NCI-H460 (cell line): ENCODE measurements at places on chromosomes 2 and 18. TPM values are rescaled to one million over a fixed set of nuclear protein-coding genes. Genes with fewer than 3 reads are reported as not detected.
A peak's percentile ranks its signal among the peaks of the same experiment; 100 is the strongest.

DNA sequence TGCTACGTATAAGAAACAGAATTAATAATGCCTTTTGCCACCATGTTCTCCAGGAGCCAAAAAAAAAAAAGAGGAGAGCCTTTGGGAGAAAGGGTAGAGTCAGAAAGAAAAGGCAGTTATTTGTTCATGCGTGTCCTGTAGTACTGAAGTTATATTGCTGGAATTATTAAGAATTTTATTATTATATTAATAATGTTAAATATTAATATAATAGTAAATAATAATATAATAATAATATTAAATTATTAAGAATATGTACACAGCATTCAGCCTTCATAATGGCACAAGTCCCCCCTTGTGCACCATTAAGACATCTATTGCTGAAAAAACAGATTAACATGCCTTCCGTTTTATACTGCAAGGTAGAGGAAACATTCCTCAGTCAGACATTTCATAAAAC is 8.1 kb downstream of the REG1A start:
- DNase-seq = no peak

- DNase-seq = no peak
These were observed 84.1 kb downstream of the INO80D start for GRCh38 chr2:206001912-206002311.

GRCh38 chr2:32838418-32838817 is 108.3 kb upstream of the LTBP1 start:
- DNase-seq = no peak

DNA sequence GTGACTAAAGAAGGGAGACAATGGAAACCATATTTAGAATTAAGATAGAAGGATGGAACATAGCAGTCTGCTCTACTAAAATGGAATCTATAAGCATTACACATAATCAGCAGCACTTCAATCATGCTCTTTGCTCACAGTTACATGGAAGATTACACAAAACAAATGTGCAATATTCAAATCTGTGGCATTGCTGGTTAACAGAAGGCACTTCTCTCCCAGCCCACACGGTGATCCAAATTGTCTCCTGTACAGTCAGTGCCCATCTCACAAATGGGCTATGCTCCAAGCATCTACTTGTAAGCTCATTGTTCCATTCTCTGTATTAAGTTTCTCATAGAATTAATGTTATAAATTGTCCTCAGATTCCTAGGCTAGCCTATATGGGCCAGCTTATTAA is 716.6 kb downstream of the NRXN1 start:
- DNase-seq = no peak

DNA sequence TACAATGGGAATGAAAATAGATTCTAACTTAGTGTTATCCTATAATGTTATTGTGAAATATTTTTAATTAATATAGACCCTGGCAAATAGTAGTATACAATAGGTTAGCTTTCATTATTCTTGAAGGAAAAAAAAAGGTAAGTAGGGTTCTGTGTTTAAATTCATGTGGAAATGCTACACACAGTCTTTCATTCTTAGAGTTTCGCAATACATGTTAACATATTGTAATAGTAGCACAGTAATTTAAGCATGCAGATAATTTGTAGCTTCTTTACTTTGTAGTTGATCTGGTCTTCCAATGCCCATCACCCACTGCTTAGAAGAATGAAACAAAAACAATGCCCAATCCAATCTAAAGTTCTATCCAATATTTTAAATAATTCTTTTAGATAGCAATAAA is 54.8 kb upstream of the MSTN start:
- DNase-seq = no peak

GRCh38 chr2:143468341-143468888 is 339.2 kb downstream of the ARHGAP15 start:
- DNase-seq = no peak

DNA sequence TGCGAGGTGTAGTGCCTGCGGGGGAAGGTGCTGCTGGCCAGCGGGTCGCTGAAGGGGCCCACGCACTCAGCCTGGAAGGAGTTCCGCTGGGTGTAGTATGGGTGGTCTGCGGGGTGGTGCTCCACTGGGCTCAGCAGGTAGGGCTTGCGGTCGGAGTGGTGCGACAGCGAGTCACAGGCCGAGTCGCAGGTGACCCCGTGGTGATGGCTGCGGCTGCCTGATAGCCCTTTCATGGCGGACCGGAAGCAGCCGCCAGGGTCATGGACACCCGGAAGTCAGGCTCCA is 429.8 kb downstream of the TGIF1 start:
- DNase-seq = no peak

DNA sequence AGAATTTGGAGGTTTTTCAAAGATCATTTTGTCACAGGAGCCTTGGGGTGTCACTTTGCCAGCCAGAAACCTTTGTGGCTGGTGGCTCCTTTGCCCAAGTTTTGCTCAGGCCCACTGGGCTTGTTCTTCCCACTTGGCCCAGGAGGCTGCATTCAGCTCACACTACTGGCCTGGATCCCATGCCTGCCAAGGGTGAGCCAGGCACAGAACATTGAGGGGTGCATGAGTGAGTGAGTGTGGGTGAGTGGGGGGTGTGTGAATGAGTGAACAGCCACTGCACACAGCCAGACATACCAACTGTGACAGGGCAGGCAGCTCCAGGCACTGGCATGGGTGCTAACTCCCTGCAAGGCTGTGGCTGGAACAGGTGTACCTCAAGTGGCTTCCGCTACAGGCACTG is 39.6 kb downstream of the FAM171B start:
- no peak for DNase-seq

DNA sequence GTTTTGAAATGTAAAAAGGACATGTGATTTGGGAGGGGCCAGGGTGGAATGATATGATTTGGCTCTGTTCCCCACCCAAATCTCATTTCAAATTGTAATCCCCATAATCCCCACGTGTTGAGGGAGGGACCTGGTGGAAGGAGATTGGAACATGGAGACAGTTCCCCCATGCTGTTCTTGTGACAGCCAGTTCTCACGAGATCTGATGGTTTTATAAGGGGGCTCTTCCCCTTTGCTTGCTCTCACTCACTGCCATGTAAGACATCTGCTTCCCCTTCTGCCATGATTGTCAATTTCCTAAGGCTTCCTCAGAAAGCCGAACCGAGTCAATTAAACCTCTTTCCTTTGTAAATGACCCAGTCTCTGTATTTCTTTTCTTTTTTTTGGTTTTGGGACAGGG is 39.2 kb downstream of the FECH start:
- no peak for DNase-seq

DNA sequence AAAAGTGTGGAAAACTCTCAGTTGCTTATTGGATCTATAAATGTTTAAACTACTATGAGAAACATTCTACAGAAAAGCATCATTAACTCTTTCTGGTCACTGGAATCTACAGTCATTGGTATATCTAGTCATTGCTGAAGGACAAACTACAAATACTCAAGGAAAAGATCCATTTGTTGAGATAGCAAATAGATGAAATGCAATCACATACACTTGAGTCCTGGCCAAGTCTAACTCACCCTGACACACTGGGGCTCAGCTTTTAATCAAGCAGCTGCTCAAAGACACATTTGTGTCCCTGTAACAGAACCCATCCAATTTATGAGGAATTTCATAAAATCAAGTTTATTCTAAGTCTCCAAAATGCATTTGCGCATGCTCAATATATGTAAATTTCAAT is 68.7 kb downstream of the CDH2 start:
- no peak for DNase-seq

GRCh38 chr2:183037553-183038340 is 510 bp downstream of the NCKAP1 start:
- peak; percentile 14 for DNase-seq

DNA sequence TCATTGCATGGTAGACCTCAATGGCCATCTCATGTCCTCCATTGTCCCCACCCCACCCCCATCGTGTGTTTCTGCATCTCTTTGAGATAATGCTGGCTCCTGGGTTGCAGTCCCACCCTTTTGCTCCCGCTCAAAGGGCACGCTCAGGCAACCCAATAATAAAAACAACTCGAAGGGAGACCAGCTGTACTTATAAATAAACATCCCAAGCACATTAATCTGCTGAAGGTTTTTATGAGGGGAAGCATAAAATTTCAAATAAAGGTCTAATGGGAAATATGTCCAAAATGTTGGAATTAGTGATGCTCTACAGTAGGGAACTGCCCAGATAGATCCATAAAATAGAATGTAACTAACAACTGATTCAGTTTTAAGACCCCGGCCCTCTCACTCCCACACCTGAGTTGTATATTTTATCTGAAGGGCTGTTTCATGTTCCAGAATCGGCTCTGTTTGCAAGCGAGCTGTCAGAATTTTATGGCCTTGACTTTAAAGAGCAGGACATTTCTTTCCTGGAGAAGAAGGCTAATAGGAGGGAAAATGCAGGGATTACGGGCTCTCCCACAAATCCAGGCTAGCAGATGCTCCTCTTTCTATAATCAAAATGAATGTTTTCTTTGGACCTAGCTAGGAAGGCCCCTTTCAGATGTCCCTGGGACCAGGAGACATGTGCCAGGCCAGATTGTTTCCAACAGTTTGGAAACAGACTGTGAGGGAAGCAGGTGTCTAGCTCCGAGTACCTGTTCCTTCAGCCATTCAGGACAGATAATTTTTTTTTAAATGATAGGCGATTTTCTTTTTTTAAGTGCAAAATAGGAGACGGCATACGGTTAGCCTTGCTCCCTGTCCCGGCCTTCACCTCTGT is 103.7 kb downstream of the APOB start:
- DNase-seq = no peak

DNA sequence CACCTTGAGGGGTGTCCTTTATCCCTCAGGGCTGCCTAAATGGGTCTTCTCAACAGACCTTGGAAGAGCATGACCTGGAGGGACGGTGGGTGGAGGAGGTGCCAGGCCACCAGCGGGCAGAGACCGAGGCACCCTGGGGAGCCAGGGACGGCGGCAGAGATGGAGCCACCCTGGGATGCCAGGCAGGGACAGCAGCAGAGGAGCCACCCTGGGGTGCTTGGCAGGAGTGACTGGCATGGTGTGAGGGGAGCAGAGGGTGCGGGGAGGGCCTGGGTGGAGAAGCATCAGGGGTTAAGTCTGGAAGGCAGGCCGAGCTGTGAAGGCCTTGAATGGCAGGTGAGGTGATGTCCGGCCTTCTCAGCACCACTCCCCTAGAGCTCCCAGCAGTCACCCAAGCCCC is 56.1 kb downstream of the CIB4 start:
- no peak for DNase-seq

DNA sequence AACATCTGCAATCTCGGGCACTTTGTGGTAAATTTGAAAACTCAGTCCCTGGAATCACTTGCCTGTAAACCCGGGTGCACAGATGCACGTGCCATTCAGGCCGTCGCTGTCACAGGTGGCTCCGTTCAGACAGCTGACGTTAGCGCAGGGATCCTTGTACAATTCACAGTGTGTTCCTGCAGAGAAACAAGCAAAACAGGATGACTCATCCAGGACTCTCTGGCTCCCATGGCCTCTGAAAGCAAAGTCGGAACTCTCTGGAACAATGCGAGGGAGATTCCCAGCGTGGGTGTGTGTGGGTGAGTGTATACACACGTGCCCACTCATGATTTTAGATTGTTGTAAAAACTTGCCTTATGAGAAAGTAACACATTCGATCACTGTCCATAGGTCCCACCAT is 136.1 kb upstream of the PID1 start:
- DNase-seq = peak; percentile 93

- DNase-seq = no peak
These were observed 535.7 kb upstream of the ZEB2 start for GRCh38 chr2:145055651-145056050.

- no peak for DNase-seq
These were observed 84.5 kb downstream of the AFF3 start for GRCh38 chr2:100057901-100058261.

DNA sequence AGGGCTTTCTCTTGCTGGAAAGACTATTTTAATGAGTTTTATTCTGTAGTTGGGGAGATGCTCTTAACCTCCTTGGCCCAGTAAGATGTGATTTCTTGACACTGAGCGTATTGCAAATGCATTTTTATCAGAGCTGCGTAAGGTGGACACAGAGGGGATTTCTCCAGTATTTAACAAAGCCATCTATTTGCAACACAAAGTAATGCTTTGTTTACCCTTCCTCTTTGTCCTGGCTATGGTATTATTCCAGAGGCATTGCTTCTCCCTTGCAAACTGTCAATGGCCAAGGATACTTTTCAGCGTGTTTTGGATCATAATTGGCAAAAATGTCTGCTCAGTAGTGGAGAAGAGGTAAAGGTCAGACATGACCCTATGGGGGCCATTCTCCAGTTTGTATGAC is 90.8 kb upstream of the PIK3C3 start:
- DNase-seq = no peak

- DNase-seq = peak; percentile 15
These were observed 85.3 kb upstream of the EFEMP1 start for GRCh38 chr2:56008661-56009431.

DNA sequence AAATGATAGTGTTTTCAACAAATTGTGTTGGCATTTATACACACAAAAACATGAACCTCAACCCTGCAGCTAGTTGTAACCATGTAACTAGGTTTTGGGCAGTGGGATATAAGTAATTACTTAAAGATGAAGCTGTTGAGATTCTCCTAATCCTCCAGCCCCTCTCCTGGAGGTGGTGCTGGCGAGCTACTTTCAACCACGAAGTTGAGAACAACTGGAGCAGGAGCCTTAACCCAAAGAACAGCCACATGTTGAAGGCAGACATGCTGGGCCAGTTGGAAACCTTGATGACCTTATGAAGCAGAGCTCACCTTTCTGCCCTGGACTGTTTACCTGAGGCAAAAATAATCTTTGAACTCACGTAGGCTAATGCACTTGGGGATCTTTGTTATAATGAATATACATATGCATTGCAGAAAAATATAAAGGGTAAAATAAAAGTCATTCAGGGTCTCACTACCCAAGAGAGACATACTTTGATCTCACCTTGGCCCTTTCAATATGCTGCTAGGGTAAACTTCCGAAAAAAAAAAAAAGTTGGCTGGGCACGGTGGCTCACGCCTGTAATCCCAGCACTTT is 89.6 kb upstream of the NPAS2 start:
- peak; percentile 86 for DNase-seq

The KRTCAP3 gene
- total RNA-seq = 0.69 and 1.0 TPM in 2 replicates

The GPR75 gene
- 2.2 and 2.9 TPM in 2 replicates for total RNA-seq

The ASTL gene
- total RNA-seq = not detected in 2 replicates

The OTOF gene
- not detected in 2 replicates for total RNA-seq

The CRYGC gene
- not detected in 2 replicates for total RNA-seq

The COBLL1 gene
- 6.0 and 6.2 TPM in 2 replicates for total RNA-seq

The SLC30A3 gene
- 0.50 and 0.75 TPM in 2 replicates for total RNA-seq

The CNRIP1 gene
- 6.2 and 7.3 TPM in 2 replicates for total RNA-seq

The SIX3 gene
- 0.17 TPM in 2 replicates for total RNA-seq

The IL1F10 gene
- total RNA-seq = not detected in 2 replicates
